ENCODE measurements at places on chromosomes 13 and 19.

DNA sequence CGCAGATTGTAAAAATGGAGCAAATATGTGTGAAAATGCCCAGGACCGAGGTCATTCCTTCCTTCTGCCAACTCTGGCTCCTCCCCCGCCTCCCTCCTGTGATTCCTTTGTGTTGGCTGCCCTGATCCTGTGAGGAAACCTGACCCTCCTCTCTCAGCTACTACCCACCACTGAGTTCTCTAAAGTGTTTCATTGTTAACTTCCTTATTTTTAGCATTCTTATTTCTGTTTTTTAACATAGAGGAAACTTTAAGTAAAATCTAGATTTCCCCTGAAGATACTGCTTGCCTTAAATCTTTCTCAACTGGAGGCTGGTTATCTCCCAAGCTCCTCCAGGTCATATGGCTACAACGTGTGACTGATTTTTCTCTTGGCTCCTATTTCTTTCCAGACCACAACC is 21.7 kb upstream of the FBXL3 start:
- no peak for DNase-seq

- DNase-seq: no peak
Measured at GRCh38 chr13:64369121-64369520, 2861.0 kb downstream of the PCDH9 start.

DNA sequence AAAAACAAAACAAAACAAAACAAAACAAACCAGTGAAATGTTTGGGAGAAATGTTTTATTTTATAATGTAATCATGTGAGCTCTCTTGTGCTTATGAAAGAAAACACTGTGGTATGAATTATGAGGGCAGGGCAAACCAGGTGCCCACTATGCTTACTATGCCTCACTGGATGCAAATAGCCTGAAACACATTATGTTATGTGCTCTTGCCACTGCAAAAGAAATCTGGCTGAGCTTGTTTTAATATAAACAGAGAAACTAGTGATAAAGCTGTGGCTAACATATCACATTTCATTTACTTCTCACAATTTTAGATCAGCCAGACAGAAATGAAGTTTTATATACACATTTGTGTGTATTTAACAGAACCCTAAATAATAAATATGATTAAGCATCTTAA is 8.7 kb upstream of the NBEA start:
- DNase-seq: no peak

GRCh38 chr13:40316301-40316700 is 350.1 kb downstream of the FOXO1 start:
- DNase-seq: no peak

GRCh38 chr13:20217168-20217567 is 15.0 kb downstream of the GJB6 start:
- DNase-seq: no peak

GRCh38 chr13:48477191-48477855 is 55.6 kb downstream of the RCBTB2 start:
- no peak for DNase-seq

- no peak for DNase-seq
Measured at GRCh38 chr13:60062502-60062901, 101.2 kb downstream of the DIAPH3 start.

DNA sequence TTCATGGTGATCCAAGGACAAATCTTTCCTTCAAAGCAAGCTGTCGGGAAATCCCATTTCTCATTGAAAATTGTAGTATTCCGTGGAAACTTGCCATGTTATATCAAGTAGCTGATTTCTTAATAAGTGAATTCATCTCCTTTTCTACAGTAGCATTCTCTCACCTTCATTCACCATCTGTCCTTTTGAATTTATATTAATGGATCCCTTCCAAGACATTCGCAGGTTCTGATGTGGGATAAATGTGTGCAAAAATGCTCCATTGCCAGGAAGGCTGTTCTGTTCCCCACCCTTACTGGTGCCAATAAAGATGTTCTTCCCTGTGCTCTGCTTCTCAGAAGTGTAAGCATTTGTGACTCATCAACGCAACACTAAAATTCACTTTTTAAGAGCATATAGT is 36.2 kb downstream of the AMER2 start:
- no peak for DNase-seq

DNA sequence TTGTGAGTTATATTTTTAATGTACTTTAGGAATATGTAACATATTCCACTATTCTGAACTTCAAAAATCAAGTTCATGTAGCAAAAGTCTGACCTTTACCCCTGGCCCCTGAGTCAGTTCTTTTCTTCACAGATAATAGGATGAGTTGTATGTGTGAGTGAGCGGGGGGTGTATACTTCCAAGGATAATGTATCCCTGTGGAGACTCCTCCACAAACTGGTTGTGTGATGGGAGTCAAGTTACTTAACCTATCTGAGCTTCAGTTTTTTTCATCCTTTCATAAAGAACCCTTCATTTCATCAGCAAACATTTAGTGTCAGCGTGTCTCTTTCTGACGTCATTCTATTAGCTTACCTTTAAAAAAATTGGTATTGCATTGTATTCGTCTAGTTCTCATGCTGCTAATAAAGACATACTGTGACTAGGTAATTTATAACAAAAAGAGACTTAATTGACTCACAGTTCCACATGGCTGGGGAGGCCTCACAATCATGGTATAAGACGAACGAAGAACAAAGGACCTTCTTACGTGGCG is 288.1 kb upstream of the GPC6 start:
- no peak for DNase-seq

DNA sequence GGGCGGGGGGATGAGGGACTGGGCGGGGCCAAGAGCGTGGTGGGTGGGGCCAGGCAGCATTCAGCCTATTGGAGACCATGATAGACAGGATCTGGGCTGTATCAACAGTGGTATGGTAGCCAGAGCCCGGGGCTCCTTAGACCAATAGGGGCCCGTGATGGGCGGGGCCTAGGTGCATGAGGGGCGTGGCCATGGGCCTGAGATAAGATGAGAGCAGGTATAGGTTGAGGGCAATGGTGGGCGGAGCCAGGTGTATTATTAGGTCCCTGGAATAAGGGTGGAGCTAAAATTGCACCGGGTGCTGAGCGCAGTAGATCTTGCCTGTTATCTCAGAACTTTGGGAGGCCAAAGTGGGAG is 5.3 kb downstream of the ABCA7 start:
- DNase-seq: no peak

GRCh38 chr19:39969266-39969665 is 1.7 kb upstream of the PSMC4 start:
- DNase-seq: no peak

DNA sequence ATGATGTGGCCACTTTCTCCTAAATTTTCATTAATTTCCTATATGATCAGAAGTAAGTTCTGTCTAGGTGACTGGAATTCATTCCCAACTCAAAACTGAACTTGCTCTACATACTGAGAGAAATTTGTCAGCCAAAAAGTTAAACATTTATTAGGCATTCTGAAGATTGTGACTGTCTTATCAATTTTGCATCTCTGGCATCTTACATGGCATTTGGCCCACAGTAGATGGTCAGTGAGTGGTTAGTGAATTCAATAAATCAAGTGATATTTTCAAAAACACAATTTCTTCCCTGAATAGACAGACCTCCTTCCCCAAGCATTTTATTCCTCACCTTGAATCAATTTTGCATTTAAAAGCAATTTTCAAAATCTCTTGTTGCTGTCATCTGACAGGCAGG is 363.2 kb upstream of the NBEA start:
- no peak for DNase-seq

DNA sequence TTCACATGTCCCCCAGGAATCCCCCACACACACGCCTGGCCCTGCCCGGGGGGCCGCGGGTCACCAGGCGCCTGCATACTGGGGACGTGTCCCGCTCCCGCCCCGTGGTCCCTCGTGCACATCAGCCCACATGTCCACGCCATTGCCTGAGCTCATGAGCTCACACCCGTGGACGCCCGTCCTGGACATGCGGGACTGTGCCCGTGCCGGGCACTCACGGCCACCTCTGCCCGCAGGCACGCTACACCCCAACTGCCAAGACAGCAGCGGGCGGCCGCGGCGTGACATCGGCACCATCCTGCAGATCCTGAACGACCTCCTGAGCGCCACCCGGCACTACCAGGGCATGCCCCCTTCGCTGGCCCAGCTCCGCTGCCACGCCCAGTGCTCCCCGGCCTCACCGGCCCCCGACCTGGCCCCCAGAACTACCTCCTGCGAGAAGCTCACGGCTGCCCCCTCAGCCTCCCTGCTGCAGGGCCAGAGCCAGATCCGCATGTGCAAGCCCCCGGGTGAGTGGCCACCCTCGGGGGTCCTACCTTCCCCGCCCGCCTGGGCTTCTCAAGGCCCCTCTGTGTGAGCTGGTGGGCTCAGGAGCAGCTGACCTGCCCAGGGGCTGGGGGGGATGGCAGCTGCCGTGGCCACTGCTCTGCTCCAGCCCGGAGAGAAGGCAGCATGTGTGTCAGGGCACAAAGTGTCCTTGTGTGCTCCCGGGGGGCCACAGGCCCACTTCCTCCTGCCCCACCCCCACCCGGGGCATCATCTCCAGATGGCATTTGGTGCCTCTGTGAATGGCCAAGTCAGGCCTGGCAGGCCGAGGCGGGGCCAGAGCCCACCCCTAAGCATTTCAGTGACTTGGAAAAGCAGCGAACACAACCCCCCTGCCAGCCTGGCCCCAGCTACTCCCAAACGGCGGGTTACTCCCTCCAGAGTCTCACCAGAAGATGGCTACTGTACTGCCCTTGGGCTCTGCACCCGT is 7.1 kb downstream of the MIDN start:
- DNase-seq: no peak

DNA sequence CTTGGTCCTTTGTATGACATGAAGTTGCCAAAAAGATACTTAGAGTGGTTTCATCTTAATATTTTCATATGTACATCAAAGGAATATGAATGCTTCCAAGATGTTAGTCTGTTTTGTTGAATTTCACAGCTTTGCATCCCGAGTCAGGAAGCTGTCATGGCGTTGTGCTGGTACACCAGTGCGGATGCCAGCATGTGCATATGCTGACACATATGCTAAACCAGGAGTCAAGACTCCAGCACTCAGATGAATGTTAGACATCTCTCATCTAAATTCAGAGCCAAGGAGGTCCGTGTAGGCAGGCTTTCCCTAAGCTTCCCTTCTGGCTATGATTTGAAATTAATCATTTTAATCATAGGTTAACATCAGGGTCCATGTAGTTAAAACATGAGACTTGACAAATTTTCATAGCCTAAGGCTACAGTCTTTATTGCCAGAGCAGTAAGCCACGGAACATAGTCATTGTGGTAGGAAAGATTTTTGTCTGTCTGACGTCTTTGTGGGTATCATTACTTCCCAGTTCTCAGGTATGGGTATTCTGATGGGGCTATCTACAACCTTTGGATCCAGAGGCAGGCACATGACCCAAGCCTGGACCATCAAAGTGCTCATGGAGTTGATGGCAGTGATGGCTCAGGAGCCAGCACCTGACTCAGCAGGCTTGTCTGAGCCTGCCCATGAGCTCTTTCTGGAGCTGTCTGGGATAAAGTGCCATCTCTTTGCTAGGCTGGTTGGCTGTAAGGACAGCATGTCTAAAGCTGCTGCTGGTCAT is 246.1 kb downstream of the KCNRG start:
- DNase-seq: no peak

GRCh38 chr19:16367261-16367683 is 42.6 kb downstream of the KLF2 start:
- no peak for DNase-seq

DNA sequence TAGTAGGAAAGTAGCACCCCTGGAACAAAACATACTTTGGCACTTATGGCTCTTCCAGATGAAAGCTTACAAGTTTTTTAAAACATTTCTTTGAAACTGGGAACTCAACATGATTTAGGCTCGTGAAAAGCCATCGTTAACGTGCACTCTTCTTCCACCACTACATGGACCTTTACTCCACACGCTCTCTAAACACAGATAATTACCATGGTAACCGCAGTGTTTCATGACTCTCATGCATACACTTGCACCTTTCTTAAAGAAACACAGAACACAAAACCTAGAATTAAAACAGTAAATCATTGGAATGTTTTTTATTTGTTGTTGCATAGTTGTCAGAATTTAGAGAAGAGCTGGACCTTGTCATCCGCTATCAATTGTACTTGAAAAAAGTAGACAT is 154.3 kb downstream of the FGF9 start:
- DNase-seq: no peak

GRCh38 chr13:60152114-60152513 is 11.6 kb downstream of the DIAPH3 start:
- DNase-seq: no peak

DNA sequence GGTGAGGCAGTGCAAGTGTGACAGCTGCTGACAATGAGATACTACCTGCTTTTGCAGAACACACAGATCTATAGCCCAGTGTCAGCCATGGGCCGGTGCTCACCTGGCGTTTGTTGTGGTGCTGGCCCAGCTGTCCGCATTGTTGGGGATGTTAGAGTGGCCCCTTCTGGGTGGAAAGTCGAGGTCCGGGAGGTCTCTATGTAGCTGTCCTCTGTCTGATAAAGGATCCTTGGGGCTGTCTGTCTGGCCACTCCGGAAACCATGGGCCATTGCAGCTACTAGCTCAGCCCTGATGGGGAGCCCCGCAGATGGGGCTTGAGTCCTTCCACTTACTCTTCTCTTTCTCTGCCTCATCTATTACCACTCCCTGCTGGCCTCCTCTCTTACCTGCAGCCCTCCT is 181.5 kb upstream of the TSHZ3 start:
- DNase-seq: no peak

GRCh38 chr13:31399690-31400089 is 199.9 kb downstream of the B3GLCT start:
- no peak for DNase-seq

- DNase-seq: no peak
Measured at GRCh38 chr19:18193388-18194180, 566 bp downstream of the MPV17L2 start.

GRCh38 chr13:51849145-51850101 is 4.4 kb upstream of the TMEM272 start:
- DNase-seq: no peak

- DNase-seq: no peak
Measured at GRCh38 chr19:55638864-55639359, 1.9 kb upstream of the ZNF580 start.

GRCh38 chr19:34824686-34825085 is 51.7 kb upstream of the ZNF599 start:
- no peak for DNase-seq

DNA sequence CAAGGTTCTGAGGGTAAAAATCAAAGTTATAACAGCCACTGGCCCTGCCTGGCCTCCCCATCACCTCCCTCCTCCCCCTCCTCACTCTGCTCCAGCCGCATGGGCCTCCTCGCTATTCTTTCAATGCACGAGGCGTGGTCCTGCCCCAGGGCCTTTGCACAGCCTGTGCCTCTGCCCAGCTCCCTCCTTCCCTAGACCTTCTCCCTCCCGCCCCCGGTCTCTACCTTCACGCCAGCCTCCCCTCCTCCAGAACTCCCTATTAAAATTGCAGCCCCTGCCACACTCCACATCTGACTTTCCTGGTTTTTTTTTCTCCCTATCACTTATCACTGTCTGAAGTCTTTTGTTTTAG is 3.3 kb downstream of the RAX2 start:
- DNase-seq: no peak

DNA sequence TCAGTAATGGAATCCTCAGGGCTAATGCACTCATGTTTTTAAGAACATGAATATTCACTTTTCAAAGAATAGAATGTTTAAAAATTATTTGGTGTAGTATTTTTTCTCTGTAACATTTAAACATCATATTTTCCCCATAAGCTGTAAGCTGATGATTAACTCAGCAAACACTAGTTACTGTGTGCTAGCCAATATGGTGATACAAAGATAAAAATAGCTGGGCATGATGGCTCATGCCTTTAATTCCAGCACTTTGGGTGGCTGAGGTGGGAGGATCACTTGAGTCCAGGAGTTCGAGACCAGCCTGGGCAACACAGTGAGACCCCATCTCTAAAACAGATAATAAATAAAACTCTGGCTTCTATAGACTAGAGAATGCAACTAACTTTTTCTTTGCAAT is 13.2 kb downstream of the RNF17 start:
- DNase-seq: no peak

- no peak for DNase-seq
Measured at GRCh38 chr13:101399365-101399764, 16.9 kb downstream of the NALCN start.
